ENCODE measurements at places on chromosomes 4 and X.

GRCh38 chrX:111365770-111366325 is 46.1 kb downstream of the DCX start:
- DNase-seq = no peak

GRCh38 chr4:170776983-170777382 is 687.2 kb upstream of the AADAT start:
- no peak for DNase-seq

DNA sequence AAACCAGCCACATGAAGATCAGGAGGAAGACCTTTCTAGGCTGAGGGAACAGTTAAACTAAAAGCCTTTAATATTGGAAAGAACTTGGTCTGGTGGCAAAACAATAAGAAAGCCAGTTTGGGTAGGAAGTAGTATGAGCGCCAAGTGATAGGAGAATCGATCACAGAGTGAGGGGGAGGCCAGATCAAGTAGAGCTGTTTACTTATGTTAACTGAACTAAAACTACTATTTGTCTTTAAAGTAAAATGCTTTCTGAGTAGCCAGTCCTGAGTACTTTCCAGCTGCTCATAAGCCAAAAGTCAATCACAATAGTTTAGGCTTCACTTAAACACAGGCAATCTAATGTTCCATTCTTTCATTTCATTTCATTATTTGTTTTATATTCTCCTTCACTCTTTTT is 62.8 kb upstream of the RPA4 start:
- no peak for DNase-seq

GRCh38 chrX:1767026-1767425 is 152.2 kb downstream of the ASMT start:
- no peak for DNase-seq

- DNase-seq = no peak
These were observed 83.5 kb upstream of the SMIM10 start for GRCh38 chrX:134907302-134907701.

DNA sequence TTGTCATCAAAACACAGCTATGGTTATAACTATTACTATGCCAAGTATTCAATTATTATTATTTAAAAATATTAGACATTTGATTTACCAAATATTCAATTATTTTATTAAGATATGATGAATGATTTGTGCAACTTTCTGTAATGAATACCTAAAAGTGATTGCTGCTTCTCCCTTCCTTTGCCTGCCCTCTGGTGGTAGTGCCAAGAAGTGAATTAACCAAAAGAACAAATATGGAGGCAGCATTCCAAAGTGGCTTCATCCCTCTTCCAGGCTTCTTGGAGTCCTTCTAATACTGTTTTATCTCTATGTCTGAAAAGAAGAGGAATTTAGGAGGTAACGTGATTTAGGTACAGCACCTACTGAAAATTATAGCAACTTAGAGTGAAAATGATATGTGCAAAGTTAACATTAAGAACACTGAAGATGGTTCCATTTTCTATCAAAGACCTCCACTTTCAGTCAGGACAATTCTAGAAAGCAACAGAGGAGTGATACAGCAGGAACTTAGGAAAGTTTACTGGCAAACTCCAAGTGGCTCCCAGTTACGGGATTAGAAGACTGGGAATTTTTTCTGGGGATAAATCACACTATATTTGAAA is 43.0 kb downstream of the ENPEP start:
- DNase-seq = peak; percentile 37

DNA sequence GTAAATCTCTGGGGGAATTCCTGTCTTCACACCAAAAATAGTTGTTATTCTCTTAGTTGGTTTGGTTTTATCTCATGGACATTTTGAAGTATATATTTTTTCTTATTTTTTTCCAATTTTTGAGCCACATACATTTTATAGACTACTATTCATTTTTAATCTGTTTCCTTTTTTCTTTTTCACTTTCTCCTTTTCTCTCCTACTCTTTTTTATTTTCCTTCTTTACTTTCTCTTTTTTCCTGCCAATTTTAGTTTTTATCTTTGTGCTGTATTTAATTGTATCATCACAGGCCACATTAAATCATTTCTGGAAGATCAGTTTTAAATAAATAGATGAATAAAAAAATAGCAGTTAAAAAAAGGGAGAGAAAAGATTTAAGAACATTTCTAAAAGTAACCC is 14.0 kb upstream of the JADE3 start:
- DNase-seq = no peak

DNA sequence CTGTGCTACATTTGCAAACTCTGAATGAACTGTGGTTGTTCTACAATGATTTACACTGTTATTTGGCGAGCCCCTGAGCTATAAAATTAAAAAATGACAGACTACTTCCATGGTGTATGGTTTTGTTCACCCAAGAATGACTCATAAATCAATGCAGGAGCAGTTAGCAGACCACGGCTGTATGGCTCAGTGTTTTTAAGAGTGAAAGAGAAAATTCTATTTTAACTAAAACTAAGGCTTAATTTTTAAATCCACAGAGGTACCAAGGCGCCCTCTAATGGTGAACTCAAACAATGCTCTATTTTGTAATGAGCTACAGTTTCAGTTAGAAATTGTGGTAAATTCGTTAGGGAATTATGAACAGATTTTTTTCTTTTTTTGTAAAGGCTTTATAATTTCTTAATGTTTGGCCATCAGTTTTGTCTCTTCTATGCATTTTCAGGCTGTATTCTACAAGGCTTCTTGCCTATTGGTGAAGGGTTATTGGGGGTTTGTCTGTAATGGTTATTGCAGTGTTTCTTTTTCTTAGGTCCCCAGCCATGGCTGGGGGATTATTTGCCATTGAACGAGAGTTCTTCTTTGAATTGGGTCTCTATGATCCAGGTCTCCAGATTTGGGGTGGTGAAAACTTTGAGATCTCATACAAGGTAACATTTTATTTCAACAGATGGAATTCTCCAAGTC is 32.5 kb downstream of the HMGB2 start:
- no peak for DNase-seq

DNA sequence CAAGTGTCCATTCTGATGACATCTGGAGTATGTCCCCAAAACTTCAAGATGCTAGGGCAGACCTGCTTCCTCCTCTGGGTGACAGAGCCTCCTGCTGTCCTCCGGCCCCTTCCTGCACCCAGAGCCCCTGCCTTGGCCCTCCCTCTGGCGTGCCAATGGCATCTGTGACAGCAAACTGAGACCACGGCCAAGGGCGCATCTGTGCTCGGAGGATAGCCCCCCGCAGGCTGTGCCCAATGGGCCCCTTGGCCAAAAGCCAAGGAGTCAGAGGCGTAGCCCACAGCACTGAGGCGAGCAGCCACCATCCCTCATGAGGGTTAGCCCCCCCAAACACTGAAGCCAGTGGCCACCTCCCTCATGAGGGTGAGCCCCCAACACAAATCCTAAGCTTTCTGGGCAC is 7.9 kb downstream of the LRPAP1 start:
- DNase-seq = no peak

- DNase-seq = no peak
These were observed 981.6 kb downstream of the CCSER1 start for GRCh38 chr4:91108751-91109150.

DNA sequence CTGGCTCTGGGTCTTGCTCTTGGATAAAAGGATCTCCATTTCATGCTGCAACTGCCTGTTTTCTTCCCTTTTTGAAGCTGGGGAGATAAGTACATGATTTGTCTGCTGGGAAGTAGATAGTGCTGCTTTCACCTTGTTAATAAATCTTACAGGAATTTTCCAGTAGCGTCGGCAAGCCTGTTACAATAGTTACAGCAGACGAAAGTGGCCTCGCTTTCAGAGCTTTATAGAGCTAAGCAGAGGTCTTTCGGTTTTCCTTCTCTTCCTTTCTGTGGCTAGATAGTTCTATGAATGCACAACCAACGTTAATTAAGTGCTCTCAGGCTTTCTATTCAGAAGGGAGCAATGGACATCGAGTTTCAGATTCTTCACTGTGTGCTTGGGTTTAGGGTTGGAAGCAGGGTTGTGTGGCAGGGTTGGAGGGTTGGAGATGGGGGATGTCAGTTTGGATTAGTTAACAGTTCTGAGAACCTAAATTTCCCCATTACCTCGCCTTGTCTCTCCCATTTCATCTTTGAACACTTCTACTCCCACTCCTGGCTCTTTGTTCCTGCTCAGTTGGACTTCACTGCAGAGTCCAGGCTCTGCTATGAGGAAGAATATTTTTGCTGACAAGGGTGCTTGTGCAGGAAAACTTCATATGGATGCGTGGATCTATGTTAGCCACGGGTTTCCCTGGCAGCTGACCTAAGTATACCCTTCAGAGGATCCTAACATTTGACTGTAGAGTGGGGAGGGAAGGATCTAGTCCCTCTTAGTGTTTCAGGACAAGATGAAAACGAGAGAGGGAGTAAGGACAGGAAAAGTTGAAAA is 237.9 kb downstream of the ARHGAP10 start:
- no peak for DNase-seq

DNA sequence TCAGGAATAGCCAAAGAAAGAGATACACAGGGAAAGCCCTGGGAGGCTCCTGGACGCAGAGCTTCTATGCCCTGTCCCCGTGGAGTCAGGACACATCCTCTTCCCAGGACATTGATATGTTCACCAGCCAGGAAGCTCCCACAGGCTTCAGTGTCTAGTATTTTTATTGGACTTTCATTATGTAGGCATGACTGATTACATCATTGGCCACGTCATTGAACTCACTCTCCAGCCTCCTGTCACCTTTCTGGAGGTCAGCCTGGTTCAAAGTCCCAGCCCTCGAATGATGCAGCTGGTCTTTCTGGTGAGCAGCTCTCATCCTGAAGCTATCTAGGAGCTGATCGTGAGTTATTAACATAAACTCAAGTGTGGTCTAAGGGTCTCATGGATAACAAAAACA is 104.1 kb downstream of the CPEB2 start:
- DNase-seq = no peak

DNA sequence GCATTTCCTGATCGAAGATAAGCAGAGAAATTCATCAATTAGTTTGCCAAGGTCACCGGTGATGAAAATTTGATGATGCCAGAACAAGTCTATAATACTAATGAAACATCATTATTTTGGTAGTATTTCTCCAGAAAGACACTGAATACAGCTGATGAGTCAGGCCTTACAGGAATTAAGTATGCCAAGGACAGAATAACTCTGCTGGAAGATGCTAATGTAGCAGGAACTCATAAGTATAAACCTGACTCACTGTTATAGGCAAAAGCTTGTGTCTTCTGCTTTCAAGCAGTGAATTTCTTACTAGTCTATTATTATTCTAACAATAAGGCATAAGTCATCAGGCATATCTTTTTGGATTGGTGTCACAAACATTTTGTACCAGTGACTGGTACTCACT is 1825.1 kb upstream of the IGFBP7 start:
- DNase-seq = no peak

- DNase-seq = peak; percentile 65
These were observed 83.6 kb downstream of the CCNG2 start for GRCh38 chr4:77240469-77241066.

- no peak for DNase-seq
These were observed 251.8 kb upstream of the FTHL17 start for GRCh38 chrX:31323658-31324057.

GRCh38 chr4:21811565-21811964 is 137.0 kb downstream of the KCNIP4 start:
- DNase-seq = no peak

- DNase-seq = no peak
These were observed 534.4 kb upstream of the PCDH10 start for GRCh38 chr4:132614682-132615081.

DNA sequence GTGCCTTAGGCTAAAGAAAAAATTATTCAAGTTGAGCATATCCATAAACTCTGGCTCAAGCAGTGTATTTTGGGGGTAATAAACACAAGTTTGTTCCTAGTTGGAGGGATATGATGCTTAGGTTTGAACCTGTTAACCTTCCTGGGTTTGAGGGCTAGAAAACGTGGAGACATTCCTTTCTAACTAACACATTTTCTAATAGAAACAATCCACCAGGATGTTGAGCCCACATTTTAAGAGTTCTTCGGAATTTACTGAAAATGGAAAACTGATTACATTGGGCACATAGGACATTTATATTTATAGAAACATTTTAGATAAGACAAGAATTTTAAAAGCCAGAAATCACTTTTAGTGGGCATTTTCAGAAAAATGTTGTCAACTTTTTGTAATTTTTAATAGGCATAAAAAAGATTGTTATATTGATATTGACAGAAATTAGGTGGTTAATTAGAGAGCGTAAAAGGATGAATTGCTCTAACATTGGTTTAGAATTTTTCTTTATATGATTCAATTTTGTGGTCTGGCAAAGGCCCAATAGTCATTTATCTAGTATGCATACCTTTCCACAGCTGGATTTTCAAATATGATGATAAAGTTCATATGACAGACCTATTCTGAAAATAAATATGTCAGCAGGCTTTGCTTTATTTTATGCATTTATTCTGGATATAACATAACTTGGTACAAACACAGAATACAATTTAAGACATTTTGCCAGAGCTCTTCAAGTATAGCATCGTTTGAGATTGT is 49.2 kb downstream of the CEP44 start:
- DNase-seq = no peak

- DNase-seq = no peak
These were observed 37.4 kb downstream of the CCNG2 start for GRCh38 chr4:77194366-77194765.

- no peak for DNase-seq
These were observed 182.1 kb upstream of the HHIP start for GRCh38 chr4:144463896-144464295.

DNA sequence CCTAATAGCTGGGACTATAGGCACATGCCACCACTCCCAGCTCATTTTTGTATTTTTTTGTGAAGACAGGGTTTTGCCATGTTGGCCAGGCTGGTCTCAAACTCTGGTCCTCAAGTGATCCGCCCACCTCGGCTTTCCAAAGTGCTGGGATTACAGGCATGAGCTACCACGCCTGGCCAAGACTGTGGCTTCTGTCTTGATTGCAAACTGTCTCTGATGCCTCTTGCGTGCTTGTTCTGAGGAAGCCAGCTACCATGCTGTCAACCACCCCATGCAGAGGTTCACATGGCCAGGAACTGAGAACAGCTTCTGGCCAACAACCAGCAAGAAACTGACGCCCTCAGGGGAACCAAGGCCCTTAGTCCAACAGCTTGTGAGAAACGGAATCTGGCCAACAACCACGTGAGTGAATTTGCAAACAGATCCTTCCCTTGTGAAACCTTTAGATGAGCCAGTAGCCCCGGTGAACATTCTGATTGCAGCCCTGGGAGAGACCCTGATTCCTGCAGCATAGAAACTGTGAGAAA is 71.2 kb downstream of the SUPT20HL2 start:
- DNase-seq = no peak

DNA sequence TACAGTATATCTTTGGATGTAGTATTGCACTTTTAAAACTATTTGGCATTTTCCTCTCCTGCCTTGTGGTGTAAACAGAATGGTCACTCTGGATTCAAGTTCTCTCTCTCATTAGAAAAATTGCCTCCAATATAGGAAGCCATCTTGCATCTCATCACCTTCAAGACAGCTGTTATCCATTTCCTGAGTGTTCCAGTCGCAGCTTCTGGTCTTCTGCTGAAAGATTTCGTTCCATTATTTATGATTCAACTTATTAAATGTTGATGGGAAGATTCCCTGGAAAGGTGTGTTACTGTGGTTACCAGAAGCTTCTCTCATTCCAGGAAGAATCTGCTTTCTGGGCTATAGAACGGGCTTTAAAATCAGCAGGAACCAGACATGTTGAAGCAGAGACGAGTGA is 568.3 kb upstream of the SLIT2 start:
- no peak for DNase-seq
